Fibroblast of skin of left quadriceps (primary cell): ENCODE measurements at places on chromosomes 4 and X.

GRCh38 chr4:96603641-96604040 is 763.7 kb downstream of the PDHA2 start:
- no peak for DNase-seq

DNA sequence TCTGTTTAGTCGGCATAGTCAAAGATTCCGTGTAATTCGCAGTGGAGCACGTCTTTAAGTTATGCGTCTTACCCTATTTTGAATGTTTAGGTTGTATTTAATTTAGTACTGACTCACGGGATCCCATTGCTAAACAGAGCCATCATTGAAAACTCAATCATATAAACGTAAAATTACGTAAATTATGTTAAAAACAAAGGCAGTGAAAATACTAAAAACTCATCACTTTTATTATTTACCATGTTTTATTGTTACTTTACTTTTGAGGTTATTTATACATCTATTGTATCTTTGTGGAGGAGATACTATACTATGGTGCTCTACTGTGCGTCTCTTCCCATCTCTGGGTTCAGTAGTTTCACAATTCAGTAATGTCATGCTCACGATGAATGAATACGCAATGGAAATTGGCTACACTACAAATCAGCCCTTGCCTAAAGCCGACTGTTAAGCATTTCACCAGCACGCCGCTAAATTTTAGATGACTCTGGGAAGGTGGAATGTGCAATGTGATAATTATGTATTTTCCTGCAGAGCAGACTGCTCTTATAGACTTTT is 944 bp downstream of the FUNDC2 start:
- DNase-seq: peak; percentile 26

DNA sequence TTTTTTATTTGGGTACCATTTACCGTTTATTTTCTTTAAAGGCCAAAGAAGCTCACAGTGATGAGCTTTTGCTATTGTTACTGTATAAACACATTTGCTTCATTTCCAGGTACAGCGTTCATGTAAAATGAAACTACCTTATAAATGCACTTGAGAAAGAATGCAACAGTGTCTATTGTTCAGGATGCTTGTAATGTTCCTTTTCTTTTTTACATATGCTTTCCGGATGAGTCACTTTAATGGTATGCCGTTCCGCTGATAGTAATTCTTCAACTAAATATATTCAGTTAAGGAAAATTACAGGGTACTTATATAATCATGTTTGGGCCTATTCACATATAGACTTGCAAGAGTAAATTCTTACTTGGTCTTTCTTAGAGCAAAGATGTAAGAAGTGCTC is 354.9 kb downstream of the RPA4 start:
- no peak for DNase-seq

DNA sequence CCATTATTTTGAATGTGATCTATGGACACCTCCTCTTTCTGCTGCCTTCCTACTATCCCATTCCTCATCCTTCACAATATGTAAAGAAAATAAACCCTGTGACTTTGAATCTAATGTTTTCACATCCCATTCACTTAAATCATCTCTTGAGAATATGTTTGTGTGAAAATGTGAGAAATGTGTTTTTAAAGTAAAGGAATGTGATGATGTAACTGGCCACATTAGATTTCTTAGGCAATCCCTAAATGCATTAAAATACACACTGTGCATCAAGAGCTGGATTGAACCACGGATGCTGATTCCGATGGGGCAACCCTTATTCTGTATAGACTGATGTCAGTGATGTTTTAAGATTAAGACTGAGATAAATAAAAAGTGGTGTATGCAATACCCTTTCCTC is 558.9 kb upstream of the TENM3 start:
- DNase-seq: peak; percentile 72

DNA sequence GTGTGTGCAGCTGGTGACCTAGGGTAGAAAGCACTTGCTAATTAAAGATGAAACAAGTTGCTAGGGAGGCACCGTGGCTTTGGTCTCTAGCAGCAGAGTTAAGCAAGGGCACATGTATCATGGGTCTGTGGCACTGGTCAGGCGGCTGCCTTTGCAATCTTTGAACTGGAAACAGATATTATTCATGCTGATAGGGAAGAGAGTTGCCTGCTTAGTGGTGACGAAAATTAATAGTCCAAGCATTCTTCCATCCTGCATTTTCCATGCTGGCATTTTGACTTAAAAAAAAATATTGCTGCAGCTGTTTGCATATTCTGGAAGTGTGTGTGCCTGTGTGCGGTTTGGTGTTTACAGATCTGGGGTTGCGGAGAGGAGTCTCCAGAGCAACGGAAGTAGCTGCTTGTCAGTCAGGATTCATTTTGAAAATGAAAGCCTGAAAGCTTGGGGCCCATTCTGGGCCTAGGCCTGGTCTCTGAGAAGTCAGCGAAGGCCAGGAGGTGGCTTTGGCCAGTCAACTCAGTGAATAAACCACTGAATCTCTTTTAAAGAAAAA is 2.3 kb upstream of the SOWAHD start:
- DNase-seq: no peak
